ENCODE measurements at places on chromosomes 6 and 20.

DNA sequence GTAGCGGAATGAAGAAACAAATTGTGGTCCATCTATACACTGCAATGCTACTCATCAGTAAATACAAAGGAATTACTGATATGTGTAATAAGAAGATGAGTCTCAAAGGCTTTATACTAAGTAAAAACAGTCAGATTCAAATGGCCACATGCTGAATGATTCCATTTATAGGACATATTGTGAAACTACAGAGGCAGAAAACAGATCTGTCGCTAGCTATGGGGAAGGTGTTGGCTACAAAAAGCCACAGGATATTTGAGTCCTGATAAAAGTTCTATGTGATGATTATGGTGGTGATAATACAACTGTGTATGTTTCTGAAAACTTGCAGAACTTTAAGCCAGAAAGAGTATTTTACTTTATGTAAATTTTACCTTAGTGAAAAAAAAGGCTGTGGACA is 313.2 kb downstream of the HDGFL1 start:
- no peak for DNase-seq

DNA sequence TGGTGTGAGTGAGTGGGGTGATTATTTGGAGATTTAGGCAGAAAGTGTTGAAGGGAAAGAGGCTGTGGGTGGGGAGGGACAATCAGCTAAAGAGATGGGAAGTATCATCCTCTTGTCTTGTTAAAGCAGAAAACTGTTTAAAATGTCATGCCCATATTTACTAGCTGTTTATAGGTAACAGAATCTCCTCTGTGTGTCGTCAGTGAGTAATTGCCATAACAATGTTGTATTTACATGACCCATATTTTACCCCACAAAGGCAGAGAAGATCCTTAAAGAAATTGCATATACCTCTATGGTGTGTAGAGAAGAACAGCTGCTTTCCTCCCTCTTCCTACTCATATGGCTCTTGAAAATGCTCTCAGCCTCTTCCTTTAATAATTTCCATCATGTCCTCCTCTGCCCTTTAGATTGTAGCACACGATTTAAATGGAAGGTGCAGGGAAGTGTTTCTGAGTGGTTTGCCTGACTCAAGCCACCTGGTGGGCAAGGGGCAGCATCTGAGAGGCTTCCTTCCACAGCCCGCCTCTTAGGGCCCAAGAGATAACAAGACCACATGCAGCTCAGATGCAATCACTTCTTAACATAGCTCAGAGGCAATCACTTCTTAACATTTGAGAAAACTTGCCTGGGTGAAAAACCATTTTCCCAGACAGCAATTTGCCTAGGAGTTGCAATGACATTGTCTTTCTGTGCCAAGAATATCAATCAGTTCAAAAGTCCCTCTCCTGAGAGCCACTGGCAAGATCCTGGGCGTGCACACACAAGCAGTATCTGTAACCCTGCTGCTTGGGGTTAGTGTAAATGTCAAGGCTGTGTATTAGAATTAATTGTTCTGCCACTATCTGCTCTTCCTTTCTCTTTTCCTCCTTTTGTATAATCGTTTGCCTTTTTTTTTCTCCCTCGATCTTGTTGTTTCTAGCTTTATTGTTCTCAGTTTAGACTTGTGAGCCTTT is 44.1 kb upstream of the EDN1 start:
- DNase-seq, result no peak

DNA sequence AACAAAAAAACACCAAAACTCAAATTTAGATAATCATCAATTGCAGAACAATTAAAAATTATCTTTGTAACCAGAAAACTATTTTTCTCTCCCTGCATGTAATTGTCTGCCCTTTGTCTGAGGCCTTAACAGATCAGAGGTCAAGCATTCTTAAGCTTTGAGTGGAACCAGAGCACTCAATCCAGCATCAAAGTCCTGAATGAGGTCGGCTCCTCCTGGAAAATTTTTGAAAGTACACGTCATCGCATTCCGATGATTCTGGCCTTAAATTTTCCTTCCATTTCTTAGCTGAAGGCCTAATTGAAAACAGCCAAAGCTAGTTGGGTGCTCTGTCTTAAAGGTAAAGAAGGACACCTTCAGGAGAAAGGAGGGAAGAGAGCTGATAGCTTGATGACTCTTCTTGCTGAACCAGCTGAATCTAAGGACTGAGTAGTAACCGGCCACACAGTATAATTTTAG is 510.2 kb upstream of the SULF2 start:
- no peak for DNase-seq

GRCh38 chr6:88107241-88107640 is 58.9 kb downstream of the CNR1 start:
- no peak for DNase-seq

- DNase-seq, result no peak
These were observed 45.9 kb downstream of the SASH1 start for GRCh38 chr6:148388521-148388920.

DNA sequence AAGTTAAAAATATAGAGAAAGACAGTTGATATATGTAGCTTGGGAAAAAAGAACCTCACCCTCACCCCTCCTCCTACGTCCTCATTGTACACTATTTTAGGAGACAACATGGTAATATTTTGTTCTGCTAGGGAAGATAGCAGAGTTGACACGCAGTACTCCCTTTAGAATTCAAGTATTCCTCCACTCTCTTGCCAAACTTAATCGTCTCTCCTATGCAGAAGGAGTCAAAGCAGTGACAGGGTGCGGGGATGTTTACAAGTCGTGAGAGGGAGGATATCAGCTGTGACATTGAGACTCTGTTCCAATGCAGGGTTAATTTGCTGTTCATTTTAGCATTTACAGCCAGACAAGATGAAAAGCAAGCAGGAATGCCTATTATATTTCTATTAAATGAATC is 97.5 kb downstream of the SOBP start:
- no peak for DNase-seq

- no peak for DNase-seq
These were observed 204.8 kb downstream of the DTNBP1 start for GRCh38 chr6:15458021-15458459.

DNA sequence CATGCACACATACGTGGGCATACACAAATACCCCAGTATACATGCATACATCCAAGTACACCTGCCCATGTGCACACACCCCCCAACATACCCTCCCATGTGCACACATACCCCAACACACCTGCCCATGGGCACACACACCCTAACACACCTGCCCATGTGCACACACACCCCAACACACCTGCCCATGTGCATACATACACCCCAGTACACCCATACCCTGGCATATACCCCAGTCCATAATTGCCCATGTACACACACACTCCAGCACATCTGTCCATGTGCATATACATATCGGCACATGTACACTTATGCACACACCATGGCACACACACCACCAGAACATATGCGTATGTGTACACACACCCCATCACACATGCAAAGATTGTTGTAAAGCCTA is 475.2 kb downstream of the PREX1 start:
- no peak for DNase-seq

- no peak for DNase-seq
These were observed 405.5 kb upstream of the SULF2 start for GRCh38 chr20:48190757-48191156.

DNA sequence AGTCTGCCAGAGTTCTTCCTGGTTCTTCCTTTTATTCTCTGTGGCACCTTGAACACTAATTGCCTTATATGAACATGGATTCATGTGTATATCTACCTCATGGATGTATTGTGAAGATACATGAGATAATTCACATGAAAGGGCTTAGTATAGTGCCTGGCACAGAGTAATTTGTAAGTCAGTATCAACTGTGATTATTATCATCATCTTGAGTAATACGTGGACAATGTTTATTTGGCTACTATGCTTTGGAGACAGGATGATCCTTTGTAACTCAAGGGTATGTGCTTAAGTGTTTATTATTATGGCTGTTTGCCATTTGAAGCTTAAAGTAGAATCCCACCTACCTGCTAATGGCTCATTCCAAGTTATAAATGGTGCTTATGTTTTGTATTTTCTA is 16.0 kb downstream of the DOP1A start:
- no peak for DNase-seq

DNA sequence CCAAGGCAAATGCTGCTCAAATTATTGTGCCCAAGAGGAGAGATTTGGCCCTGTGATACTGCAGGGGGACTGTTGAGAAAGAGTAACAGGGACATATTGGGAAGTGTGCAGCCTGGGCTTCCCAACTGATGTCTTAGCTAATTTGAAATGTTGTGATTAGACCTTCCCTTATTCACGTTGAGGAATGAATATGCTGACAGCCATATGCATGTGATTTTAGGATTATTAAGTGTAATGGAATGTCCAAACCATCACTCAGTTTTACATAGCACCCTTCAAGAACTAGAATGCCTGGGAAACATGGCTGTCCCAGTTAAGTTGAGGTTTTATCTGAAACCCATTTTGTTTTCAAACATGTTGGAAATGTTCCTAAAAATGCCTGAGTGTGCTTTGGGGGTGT is 81.4 kb downstream of the CARMIL1 start:
- no peak for DNase-seq

DNA sequence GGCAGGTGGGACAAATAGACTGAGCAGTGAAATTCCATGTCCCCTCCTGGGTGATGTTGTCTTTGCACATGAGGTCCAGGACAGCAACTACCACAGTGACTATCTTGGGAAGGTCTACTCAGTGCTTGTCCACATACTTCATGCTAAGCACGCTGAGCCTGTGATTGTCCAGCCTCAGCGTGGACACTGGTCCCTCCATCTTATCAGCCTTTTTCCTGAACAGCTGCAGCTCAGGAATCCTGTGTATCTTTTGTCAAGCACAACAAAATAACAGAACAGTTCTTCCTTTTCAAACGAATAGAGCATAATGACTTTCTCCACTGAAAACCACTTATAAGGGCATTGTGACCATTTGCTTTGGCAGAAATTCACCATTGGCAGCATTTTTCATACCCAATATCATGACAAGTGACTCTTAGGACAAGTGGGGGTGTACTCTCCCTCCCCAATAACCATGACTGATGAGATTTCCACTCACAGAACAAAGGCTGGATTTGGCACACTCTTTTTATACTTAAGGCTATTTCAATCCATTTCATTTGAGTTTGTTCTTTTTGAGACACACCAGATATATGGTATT is 90.3 kb downstream of the FYN start:
- DNase-seq, result no peak

GRCh38 chr6:88872962-88873361 is 90.5 kb downstream of the RNGTT start:
- DNase-seq, result no peak

GRCh38 chr6:168103050-168103830 is 24.2 kb upstream of the FRMD1 start:
- no peak for DNase-seq

GRCh38 chr6:132651062-132651461 is 7.9 kb downstream of the TAAR1 start:
- no peak for DNase-seq

GRCh38 chr6:72032086-72032485 is 145.7 kb downstream of the RIMS1 start:
- DNase-seq, result no peak

DNA sequence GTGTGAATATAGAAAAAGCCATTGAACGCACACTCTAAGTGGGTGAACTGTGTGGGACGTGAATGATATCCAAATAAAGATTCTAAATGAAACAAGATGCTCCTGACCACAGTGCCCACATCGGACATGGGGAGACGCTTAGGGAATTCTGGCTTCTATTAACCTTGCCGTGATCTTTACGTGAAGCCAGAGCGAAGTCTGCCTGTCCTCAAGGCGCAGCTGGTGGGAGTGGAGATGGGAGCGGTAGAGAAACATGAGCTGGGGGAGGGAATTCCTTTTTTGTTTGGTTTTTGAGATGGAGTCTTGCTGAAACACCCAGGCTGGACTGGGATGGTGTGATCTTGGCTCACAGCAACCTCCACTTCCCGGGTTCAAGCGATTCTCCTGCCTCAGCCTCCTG is 46.0 kb downstream of the VSTM2L start:
- DNase-seq, result no peak

All from hematopoietic multipotent progenitor cell treated with erythropoietin and hydrocortisone succinate and interleukin-3 and kit ligand, for 8 days (in vitro differentiated cells).